ENCODE measurements at places on chromosomes 13 and 19.

DNA sequence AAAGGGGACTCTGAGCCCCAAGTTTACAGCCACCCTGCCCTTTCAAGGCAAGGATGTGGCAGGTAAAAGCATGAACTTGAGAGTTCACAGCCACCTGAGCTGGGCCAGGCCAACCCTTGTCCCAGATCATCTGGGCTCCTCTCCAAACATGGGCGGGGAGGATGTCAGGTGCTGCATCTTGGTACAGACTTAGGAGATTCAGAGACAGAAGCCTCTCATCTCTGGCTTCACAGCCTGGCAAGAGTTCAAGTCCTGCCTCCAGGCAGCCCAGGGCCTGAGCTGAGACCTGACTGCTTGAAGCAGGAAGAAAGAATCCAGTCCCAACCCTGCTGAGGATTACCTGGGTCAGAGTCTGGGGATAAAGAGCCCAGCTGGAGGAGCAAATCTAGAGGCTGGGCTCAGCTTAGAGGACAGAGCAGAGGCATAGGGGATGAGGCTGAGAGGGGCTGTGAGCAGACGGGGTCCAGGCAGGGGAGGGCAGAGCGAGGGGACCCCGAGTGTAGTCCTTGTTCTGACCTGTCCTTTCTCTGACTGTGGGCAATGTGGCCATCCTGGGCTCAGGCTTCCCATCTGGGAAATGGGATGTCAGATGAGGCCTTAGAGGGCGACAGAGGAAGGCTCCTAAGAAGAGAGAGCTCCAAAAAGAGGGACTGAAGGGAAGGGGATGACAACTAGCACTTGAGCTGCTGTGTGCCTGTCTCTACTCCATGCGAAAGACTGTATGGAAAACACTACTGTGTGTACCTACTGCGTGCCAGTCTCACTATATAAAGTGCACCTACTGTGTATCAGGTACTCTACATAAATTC, 6.6 kb upstream of the OR10H5 start:
- DNase-seq = no peak

- DNase-seq = no peak
Measured at GRCh38 chr19:5225486-5226345, 114.9 kb downstream of the PTPRS start.

- DNase-seq = no peak
Measured at GRCh38 chr13:96993634-96994016, 651 bp downstream of the OXGR1 start.

DNA sequence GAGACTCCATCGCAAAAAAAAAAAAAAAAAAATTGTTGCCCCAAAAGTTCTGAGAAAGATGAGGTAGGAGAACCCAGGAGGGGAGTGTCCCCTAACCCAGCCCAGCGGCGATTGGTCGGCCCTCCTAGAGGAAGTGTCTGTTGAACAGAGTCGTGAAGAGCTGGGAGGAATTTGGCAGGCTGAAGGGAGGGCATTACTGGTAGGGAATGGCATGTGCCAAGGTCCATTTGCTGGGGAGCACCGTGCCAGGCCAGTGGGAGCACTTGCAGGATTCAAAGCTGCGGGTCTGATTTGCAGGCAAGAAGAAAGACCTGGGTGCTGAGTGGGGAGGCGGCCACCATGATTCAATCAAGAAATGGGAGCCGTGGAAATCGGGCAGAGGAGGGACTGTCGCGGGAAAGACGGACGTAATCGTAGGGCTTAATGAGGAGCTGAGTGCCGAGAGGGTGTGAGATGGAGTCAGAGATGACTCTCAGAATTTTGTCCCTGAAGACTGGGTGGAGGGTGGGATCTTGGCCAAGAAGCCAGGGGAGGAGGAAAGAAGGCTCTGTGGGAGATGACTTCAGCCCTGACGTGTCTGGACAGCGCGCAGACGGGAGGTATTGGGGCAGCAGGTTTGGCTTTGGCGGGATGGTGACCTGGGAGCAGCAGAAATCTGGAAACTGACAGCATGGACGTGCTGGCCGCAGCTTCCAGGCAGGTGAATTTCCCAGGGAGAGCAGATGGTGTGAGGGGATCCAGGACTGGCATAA, 15.4 kb downstream of the CERS4 start:
- DNase-seq = no peak

DNA sequence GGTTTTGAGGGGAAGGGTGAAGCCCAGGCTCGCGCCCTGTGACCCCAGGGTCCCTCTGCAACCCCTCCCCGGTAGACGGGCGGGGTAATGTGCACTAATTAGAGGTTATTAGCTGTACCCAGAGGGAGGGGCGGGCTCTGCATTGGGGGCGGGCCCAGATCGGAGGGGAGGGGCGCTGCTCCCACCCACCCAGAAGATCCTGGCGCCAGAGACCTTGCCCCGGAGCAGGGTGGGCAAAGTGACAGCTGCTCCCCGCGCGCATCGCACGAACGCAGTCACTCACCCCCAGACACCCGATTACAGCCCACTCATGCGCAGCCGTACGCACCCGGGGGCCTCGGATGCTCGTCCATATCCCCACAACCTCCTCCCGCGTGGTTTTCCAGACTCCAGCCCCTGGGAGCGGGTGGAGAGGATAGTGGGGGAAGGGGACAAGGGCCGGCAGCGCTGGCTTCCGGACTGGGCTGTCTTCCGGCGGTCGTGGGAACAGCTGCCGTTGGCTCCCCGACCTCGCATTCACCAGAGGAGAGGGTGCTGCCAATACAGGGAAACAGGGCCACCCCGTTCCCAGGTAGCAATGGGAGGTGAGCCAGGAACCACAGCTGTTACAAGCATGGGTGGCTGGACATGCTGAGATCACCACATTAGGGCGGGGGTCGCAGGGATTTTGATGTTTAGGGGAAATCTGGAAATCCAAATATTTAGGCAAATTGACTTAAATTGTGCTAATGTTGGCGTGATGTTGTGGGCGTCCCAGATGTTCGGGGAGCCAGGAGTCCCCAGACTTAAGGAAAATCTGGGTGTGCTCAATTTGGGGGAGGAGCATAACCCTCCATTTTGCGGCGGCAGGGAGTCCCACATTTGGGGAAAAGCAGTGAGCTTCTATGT, 2.9 kb upstream of the HOOK2 start:
- DNase-seq = no peak

DNA sequence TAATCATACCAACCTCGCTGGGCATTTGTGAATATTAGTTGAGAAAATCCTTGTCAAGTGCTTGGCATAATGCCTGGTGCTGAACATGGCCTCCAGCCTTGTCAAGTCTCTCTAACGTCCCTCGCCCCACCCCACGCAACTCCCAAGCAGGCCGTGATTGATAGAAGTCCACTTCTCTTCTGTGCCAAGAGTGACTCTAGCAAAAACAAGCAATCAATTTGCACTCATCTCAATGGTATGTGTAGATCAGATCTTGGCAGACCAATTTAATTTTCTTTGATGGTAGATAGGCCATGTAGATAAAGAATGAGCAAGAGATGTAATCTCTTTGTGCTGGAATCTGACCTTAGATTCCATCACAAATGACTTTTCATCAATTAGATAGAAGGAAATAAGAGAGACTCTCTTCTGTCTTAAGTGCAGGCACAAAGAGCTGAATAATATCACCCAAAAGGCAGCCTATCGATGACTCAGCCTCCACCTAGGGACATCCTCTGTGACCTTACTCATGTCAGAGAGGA, 31.0 kb upstream of the KATNAL1 start:
- no peak for DNase-seq

GRCh38 chr13:43306372-43306771, 283.0 kb downstream of the DNAJC15 start:
- DNase-seq = no peak

GRCh38 chr13:67696775-67697174, 466.6 kb upstream of the PCDH9 start:
- no peak for DNase-seq

- DNase-seq = no peak
Measured at GRCh38 chr13:100529666-100530377, 58.8 kb downstream of the GGACT start.

DNA sequence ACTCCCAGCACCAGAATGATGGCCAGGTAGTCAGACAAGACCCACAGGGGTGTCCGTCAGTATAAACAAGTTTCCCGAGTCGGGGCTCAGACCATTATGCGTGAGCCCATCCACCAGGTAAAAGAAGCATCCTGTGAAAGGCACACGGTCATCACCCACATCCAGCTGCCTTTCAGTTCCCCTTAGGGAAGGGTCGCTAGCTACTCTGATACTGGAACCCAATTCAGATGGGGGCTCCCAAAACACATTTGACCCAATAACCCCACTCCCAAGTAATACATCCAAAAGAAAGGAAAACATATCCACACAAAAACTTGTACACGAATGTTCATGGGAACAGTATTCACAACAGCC, 66.8 kb downstream of the STK24 start:
- no peak for DNase-seq

- no peak for DNase-seq
Measured at GRCh38 chr13:32845952-32846950, 170.0 kb upstream of the KL start.

- DNase-seq = peak; percentile 24
Measured at GRCh38 chr19:49335071-49335783, at the start of gene CD37. Gene CD37, plus strand, starts transcription at chr19:49335406. Its CDS starts 135 bp downstream, at chr19:49335541.

DNA sequence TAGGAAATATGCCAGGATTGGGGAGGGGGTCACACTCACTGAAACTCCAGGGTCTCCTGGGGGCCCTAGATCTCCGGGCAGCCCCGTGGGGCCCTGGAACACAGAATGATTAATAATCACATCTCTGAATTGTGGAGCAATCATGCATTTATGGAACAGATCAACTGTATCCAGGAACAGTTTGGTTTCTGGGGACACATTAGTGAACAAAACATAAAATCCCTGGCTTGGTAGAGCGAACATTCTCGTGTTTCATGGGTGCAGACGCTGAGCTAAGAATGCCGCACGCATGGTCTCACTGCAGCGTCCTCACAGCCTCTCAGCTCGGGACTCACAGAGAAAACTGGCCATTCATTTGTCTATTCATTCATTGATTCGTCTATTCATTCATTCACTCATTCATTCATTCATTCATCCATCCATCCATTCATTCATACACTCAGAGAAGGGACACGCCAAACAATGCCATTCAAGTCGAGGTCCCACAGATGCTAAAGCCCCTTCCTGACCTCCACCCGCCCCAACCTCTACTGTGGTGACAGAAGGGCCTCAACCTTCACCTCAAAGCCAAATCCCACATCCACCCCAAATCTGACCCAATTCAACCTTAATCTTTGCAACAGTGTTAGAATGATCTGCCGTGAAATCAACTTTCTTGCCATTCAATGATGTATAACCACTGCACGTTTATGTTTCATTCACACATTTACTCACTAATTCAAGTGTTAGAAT, 35.0 kb upstream of the OLFM2 start:
- DNase-seq = no peak

GRCh38 chr13:112876305-112877000, 92.6 kb upstream of the MCF2L start:
- DNase-seq = no peak

GRCh38 chr19:2887391-2887914, 13.3 kb upstream of the ZNF57 start:
- DNase-seq = no peak

- no peak for DNase-seq
Measured at GRCh38 chr13:36057547-36057946, 73.6 kb downstream of the DCLK1 start.

GRCh38 chr13:49976314-49977258, 20.3 kb upstream of the TRIM13 start:
- peak; percentile 43 for DNase-seq

DNA sequence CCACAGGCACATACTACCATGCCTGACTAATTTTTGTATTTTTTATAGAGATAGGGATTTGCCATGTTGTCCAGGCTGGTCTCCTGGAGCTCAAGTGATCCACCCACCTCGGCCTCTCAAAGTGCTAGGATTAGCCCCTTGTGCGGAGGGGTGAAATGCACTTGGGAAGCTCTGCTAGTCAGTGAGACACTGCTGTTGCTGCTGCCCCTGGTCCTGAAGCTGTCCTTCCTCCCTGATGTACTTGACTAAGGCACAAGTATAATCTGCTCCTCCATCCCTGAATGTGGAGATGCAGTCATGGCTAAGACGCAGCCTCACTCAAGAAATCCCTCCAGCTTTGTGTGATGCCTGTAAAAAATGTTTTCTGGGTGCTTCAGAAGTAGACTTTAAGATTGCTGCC, 124.5 kb downstream of the KCTD15 start:
- DNase-seq = no peak

DNA sequence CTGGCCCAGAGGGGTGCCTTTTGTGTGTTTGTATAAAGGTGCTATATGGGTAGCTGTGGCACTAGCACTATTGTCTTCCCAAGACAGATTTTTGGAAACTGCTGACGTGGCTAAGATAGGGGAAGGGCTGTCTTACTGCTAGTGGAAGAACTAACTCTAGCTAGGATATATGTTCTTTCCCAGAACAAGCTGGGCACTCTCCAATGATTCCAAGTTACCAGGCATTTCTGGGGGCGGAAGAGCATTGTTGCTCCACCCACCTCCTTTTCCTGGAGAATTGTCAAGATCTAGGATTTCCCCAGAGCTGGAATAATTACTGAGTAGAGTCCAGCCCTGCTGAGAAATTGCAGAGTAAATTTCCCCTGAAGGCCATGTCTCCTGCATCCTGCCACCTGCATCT, 408.3 kb downstream of the KLF5 start:
- no peak for DNase-seq

- no peak for DNase-seq
Measured at GRCh38 chr19:7795555-7796161, 32.6 kb downstream of the CLEC4M start.

GRCh38 chr19:6250024-6250615, 29.7 kb downstream of the MLLT1 start:
- no peak for DNase-seq

DNA sequence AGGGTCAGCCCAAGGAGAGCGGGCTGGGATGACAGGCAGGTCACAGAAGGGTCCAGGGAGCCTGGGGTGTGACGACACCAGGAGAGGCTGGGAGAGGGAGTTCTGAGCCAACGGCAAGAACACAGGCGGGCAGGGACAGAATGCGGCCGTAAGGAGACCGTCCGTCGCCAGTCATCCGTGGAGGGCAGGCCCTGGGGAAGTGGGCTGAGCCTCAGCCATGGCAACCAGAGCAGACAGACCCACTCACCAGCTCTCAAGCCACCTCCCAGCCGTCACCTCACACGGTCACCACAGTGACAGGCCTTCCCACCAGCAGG, 3.7 kb upstream of the TMEM86B start:
- no peak for DNase-seq

- no peak for DNase-seq
Measured at GRCh38 chr19:56732976-56733375, 61.4 kb upstream of the ZNF835 start.

GRCh38 chr13:70339738-70340137, 231.5 kb upstream of the KLHL1 start:
- DNase-seq = no peak

DNA sequence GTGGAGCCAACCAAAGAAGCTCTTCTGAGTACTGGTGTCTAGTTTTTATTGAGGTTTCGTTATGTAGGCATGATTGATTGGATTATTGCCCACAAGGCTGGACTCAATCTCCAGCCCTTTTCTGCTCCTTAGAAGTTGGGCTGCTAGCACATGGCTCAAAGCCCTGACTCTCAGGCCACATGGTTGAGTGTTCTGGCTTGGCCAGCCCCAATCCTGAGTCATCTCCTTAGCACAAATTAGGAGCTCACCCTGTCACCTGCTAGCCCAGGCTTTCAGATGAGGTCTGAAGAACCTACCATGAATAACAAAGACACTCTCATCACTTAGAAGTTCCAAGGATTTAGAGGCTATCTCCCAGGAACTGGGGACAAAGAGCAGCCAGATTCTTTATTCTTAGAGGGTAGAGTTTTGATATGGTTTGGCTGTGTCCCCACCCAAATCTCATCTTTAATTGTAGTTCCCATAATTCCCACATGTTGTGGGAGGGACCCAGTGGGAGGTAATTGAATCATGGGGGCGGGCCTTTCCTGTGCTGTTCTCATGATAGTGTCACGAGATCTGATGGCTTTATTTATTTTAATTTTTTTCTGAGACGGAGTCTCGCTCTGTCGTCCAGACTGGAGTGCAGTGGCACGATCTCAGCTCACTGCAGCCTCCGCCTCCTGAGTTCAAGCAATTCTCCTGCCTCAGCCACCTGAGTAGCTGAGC, 11.3 kb downstream of the DPY19L3 start:
- DNase-seq = no peak

Data from stimulated activated CD8-positive, alpha-beta memory T cell treated with anti-CD3 and anti-CD28 coated beads, Interleukin-15, amount 100 ng/mL, for 4 hours (primary cell).